ENCODE measurements at places on chromosomes 3 and 15.

GRCh38 chr15:42749266-42749665, 12.3 kb upstream of the CDAN1 start:
- DNase-seq, result no peak

GRCh38 chr3:23232016-23232415, 28.9 kb downstream of the UBE2E2 start:
- DNase-seq, result peak; percentile 10

- DNase-seq, result no peak
These were observed 339.0 kb downstream of the IL5RA start for GRCh38 chr3:2771193-2771592.

DNA sequence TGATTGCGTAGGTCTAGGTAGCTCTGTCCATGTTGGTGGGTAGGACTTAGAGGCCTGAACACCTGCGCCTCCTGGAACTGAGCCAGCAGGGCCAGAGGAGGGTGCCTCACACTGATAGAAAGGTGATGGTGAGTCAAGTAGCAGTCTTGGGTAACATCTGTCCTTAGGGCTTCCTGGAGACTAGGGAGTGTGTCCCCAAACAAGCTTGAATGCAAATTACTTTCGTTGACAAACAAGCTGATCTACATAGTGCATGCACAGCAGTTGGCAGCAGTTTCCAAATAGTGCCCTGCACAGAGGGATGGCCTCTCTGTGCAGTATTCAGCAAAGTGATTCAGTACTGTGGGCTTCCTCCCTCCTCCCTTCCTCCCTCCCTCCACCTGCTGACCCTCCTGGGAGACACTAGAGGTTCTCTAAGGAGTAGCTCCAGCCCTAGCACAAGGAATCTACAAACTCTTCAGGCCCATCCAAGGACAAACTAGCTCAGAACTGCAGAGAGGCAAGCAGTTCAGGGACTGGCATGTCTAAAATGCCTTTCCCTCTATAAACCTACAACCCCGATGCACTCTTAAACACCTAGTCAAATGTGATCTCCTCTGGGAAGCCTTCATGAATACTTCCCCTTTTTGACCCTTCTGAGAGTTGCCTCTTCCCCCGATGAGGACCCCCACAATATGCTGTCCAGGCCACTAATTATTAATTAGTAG, 61.0 kb downstream of the TLE3 start:
- DNase-seq, result no peak

- DNase-seq, result peak; percentile 33
These were observed 400.2 kb downstream of the CNTN3 start for GRCh38 chr3:74214286-74214685.

GRCh38 chr15:88901508-88902220, 6.3 kb upstream of the HAPLN3 start:
- no peak for DNase-seq

- peak; percentile 86 for DNase-seq
These were observed 49.9 kb upstream of the PHLDB2 start for GRCh38 chr3:111809186-111809585.

DNA sequence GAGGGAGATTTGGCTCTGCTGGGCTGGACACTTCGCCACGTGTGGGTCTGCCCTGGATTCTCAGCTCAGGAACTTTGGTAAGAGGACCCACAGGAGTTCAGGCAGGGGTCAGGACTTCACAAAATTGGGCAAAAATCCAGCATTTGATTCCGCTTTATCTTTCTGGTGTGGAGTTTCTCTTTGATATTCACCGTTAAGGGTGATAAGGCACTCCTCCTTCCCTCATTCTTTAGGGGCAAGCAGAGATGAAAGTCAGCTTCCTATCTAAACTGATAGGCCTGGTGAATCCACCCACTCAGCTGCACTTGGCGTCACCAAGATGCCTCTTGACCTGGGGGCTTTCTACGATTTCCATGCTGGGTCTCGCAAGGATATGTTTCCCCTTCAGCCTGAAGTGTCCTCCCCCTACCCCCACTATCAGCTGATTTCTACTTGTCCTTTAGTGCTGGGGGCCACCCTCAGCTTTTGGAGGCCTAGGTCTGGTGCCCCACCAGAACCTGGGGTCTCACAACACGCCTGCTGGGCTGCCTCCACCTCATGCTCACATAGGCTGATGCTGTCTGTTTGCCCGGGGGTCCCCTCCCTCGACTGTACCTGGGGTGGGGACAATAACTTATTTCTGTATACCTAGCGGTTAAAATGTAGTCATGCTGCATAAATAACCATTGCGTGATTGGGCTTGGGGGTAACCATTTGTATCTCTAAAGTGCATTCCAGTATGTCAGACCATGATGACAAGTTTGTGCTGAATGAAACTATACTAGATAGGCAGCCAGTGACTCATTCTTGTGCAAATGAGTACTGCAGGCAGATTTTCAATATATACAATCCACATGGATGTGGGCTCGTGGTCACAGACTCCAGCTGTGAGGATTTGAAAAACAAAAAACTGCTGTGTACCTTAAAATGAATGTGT, 248.3 kb downstream of the ADAMTS17 start:
- peak; percentile 83 for DNase-seq

DNA sequence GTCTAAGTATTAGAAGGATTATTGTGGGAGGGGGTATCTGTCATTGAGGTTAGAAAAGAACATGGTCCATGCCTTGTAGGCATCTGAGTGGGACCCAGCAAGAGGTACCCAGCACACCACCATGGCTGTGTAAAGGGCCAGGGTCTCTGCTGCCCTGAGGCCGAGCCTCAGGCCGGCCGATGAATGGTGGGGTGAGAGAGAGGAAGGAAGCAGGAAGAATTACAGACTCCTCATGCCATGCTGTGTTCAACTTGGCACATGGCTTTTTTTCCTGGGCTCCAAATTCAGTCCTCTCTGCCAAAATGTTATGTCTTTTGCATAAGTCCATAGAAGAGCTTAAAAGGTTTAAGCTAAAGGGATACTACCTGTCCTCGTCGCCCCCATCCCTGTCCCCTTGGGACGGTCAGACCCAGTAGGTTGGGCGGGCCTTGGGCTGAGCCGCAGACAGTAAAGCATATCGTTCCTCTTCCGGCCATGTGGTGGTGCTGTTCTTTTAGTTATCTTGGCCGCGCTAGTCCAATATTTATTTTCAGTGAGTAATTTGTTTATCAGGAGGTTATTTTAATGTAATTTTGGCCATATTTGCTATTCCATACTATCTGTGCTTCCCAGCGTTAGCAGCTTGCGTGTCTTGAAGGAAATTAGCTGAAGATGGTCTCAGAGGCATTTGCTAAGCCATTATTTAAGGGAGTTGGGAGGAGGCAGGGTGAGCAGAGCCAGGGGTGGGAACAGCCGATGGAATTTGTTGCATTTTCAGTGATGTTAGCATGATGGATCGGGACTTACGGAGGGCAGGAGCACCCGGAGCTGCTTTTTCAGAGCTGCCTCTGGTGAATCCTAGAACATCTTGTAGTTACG, 152.4 kb downstream of the AGBL1 start:
- peak; percentile 16 for DNase-seq

DNA sequence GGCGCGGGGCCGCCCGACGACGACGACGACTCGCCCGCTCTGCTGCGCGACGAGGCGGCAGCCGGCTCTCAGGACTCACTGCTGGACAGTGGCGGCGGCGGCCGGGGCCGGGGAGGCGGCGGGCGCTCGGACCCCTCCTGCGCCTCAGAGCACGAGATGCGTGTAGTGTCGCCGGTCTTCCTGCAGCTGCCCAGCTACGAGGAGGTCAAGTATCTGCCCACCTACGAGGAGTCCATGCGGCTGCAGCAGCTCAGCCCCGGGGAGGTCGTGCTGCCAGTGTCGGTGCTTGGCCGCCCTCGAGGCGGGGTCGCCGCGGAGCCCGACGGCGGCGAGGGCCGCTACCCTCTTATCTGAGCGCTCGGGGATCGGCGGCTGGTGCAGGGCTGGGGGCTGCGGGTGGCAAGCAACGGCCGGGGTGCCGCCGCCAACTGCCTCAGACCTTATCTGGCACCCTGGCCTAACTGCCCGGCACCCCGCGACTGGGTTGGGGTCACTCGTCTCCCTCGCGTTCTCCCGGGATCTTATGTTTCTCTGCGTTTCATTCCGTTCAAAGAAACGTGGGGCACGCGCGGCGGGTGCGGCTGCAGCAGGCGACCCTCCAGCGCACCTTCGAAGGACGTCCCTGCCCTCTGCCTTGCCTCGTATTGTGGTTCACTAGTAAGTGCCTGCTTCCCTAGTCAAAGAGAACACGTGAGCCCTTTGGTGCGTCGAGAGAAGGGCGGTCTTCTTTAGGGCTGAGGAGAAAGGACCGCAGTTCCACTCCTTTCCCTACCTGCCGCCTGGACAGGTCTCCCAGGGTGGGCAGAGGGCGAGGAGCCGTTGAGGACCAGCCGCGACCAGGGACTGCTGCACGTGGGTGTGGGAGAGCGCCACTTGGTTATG, 1.0 kb downstream of the C3orf80 start:
- no peak for DNase-seq
